ENCODE measurements at places on chromosomes 3 and 15.

GRCh38 chr3:58332575-58333188 is at the start of gene PXK:
Gene PXK, plus strand, starts transcription at chr3:58332892. Its CDS starts 97 bp downstream, at chr3:58332989.
- DNase-seq: peak; percentile 77

GRCh38 chr3:75180235-75180944 is 483.7 kb upstream of the FRG2C start:
- DNase-seq: no peak

DNA sequence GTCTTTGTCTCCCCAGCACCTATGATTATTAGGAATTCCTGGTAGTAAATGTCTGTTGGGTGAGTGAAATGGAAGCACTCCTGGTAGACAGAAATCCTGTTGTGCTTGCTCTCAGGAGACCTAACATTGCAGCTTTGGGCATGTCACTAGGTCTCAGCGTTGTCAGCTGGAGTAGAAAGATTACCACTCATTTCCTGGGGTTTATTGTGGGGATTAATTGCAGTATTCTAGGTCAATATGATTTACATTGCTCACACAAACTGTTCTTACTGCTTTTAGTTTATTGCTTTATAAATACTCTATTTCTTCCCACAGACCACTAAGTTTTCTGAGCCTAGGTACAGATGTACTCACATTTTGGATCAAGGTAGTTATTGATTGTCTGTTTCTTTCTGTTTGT is 5.1 kb downstream of the TSEN2 start:
- no peak for DNase-seq

DNA sequence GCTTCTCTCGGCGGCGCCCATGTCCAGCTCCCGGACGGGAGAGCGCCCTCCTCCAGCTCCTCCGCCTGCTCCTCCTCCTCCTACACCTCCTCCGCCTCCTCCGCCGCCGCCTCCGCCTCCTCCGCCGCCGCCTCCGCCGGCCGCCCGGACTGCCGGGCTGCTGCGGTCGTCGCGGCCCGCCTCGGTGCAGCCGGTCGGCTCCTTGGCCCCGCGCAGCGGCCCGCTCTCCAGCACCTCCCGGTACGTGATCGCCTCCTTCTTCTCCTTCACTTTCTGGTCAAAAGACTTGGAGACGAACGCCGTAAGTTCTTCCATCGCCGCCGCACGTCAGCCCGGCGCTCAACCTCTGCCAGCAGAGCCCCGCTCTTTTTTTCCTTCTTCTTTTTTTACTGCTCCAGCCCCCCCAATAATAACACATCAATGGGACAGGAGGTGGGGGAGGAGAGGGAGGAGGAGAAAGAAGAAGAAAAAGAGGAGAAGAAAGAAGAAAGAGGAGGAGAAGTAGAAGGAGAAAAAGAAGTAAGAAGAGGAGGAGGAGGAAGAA is 438 bp downstream of the SHOX2 start:
- DNase-seq: no peak

GRCh38 chr3:161035711-161036110 is 69.4 kb downstream of the B3GALNT1 start:
- no peak for DNase-seq

DNA sequence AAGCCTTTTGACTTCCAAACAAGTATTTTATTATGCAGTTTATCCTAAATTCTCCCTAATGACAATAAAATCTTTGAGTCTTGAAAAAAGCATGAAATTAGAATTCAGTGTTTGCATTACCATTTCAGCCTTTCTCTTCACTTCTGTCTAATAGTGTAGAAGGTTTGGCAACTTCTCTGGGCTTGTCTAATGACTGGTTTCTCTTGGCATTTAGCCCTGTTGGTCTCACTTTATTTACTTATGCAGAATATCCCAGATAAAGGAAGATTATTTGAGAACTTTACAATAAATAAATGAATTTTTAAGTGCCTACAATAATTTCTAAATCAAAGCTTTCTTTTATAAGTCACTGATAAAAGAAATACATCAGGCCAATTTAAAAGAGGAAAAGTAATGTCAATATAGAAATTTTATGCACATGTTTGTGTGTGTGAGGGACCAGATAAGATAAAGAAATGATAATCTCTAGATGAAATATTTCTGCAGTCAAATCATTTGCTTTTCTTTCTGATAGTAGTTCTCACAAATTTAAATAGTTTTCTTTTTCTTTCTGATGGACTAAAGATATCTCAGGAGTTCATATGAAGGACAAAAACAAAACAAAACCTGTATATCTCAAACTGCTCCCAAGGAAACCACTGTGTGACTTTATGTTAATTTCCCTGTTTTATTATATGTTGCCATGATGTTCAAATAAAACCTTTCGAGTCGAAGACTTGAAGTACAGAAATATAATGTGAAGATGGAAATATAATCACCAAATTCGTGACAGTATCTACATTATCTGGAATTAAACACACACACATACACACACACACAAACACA is 533.1 kb upstream of the CBLB start:
- DNase-seq: no peak
